Gastroesophageal sphincter (tissue), 4 donors: ENCODE measurements at places on chromosomes 13 and 19. TPM values are rescaled to one million over a fixed set of nuclear protein-coding genes. Genes with fewer than 3 reads are reported as not detected.
A peak's percentile ranks its signal among the peaks of the same experiment; 100 is the strongest.

The MFSD12 gene
- total RNA-seq: 39.2 TPM

The PSG6 gene
- not detected for total RNA-seq

The SNRPA gene
- total RNA-seq: 45.6 TPM

The CEACAM7 gene
- 0.96 TPM for total RNA-seq

- no peak for ATAC-seq
These were observed 235.7 kb upstream of the RXFP2 start for GRCh38 chr13:31503626-31504025.

GRCh38 chr19:11137542-11138384 is 17.8 kb downstream of the SPC24 start:
- ATAC-seq: peak; percentile 63

GRCh38 chr19:46144756-46145155 is 3.3 kb upstream of the IGFL2 start:
- no peak for ATAC-seq
